ENCODE measurements at places on chromosomes 4 and X.

DNA sequence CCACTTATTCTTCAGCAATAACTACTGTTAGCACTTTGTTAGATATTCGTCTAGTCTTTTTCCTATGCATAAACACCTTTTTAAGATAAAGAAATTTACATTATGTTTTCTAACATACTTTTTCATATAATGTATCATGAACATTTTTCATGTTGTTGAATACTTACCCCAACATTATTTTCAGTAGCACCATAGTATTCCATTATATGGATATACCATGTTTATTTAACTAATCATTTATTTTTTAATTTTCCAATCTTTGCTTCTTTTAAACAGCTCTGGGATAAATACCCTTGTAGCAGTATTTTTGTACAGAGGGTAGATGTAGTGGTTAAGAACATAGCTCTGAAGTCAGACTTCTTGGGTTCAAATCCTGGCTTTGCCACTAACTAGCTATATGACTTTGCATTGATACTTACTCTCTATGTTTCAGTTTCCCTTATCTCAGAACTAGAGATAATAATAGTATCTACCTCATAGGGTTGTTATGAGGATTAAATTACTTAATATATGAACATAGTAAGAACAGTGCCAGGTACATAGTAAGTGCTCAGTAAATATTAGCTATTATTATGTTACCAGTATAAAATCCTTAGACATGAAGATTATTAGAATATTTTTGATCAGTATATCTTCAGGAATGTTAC, 11.3 kb downstream of the EXOC1 start:
- no peak for DNase-seq

GRCh38 chr4:102623622-102624021, 122.5 kb downstream of the NFKB1 start:
- DNase-seq: no peak

DNA sequence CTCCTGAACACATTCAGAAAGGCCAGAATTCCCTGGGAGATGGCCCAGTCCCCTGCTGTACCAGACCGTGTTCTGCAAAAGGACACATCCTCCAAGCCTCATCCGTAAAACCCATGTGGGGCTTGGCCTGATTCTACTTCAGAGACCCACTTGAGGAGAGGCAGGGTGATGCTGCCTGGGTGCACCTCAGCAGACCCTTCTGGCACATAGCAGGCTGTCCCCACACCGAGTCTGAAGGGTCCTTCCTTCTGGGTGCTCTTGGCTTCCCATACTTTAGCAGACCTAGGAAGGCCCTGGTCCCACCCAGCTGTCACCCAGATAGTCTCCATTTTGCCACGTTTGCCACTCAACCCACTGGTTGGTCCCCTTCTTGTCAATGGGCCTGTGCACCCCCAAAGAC, 270.1 kb upstream of the AGTR2 start:
- no peak for DNase-seq

- no peak for DNase-seq
Measured at GRCh38 chr4:124265701-124266100, 446.8 kb downstream of the ANKRD50 start.

DNA sequence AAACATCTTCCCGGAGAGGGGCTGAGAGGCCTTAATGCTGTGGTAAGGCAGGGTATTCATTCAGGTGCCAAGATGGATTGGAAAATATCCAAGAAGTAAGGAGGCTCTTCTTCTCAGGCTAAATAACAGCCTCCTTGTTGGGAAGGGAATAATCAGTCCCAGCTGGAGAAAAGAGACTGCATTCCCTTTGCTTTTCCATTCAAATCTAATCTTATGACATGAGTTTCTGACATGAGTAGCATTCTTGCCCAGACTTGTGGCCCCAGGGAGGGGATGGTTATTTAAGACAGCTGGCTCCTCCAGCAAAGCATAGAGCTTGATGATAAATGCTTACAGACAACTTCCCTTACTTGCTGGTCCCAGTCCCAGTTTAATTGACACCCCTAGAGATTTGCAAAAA, 98.3 kb downstream of the DCLK2 start:
- DNase-seq: no peak

- peak; percentile 64 for DNase-seq
Measured at GRCh38 chr4:680928-681645, 6.7 kb downstream of the MYL5 start.

DNA sequence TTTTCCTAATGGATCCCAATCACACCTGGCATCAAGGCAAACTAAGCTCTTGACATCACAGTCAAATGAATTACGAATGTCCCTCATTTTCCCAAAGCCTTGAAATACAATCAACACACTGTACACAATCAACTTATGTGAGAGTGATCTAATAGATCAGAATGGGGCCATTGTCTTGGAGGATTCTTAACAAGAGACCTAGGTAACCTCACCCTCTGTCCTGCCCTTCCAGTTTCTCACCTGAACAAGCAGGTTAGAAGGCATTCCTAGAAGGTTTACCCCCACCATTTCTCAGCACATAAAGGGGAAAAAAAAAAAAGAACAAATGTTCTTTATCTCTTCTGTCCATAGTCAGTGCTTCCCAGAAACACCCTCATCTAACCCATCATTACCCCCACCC, 6.3 kb downstream of the SLC39A8 start:
- DNase-seq: no peak

DNA sequence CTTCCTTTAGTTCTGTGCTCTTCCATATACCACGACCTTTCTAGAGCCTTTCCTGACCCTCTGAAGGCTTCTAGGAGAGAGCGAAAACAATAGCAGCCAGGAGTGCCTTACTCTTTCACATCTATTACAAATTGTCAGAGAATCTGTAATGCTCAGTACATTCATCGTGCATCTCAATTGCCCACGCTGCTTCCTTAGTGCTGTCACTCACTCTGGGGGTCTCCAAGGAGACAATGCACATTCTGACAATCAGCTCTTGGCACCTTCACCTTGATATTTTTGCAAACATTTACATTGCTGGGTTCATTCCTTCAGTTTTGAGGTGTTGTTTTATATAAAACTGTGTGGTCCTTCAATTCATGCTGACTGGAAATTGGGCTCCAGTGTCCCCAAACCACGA, 110.1 kb upstream of the GPR101 start:
- DNase-seq: no peak

GRCh38 chrX:41176263-41176662, 91.0 kb downstream of the USP9X start:
- no peak for DNase-seq

DNA sequence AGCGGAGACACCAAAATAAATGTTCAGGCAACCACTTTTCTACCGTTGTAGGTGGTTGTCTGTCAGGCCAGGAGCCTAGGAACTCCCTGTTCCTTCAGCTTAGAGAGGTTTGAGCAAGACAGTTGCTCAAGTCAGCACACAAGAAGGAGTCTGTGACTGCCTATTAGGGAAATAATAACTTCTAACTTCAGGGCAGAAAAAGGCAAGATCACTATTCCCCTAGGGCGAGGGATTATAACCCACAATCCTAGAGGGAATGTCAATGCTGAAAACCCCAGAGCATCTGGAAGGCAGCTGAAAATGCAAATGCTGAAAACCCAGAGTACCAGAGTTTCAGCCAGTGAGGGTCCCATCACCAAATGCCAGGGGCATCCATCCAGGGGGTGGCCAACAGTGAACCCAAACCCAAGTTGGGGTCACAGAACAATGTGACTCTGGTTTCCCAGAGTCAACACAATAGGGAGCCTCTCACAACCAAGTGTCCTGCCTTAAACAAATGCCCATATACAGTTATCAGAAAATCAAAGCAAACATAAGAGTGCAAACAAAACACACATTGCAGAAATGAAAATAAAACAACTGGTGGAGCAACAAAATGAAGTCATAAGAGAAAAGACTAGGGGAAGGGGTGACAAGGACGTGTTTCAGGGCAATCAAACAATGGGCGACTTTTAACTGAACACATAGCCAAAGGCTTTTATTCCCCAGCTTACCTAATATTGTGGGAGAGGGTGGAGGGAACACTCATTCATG, 27.6 kb downstream of the MORF4L2 start:
- DNase-seq: no peak

DNA sequence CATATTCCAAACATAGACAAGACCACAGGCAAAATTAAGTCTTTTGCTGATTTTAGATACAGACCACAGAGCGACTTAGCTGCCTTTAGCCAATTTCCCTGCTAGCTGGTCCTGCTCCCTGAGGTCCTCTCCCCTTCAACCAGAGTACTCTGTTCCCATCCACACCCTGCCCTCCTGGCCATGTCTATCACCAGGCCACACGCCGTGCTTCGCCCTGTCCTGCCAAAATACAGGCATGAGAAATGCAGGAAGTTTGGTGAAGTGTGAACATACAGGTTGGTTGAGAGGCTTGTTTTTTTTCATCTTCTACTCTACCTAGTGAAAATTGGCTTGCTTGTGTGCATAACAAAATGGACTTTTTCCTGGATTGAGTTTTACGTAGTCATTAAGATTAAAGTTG, 226.2 kb upstream of the TENM3 start:
- DNase-seq: no peak

DNA sequence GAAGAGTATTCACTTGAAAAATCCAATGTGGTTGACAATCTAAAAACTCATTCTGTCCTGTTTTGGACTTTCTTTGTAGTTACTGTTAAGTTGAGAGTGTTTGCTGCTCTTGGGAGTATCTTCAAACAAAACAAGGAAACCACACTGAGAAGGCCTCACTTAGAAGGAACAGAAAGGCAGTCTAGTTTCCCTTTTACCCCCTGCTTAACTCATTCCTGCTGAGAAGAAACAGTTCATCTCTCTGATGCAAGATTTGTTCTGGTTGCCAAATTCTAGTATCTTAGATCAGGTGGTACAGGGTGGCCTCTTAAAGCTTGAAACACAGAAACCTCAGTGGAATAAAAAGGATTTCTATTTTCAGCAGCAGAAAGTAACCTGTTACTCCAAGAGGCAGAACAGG, 41.4 kb downstream of the GUCY2F start:
- DNase-seq: no peak

DNA sequence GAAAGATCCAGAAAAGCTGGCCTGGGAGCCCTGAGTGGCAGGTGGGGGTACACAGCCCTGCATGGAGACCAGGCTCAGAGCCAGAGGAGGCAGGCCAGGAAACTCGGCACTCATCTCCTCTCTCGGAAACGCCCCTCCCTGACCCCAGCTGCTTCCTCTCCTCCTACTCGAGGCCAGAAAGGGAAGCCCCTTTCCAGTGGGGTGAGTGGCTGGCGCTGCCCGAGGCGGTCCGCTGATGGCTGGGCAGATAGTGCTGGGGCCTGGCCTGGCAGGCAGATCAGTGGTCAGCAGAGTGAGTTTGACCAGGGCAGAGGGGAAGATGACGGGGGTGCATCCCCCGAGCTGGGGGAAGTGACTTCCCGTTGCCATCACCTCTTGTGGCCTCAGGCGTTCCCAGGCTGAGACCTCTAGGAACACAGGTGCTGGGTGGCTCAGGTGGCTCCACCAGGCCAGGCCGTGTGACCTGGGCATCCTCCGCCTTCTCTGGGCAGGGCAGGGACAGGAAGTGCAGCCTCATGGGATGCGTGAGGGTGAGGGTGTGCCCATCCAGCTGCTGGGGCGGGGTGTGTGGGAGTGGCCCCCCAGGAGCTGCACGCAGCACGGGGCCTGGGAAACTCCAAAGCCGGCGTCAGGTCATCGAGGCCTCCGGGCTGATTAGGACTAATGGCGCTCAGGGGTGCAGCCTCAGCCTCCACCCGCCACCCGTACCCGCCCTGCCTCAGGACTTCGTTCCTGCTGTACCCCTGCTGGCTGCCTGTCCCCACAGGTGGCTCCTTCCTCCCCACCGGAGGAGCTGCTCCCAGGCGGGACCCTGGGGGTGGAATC, 5.7 kb downstream of the SH3BP2 start:
- peak; percentile 44 for DNase-seq

GRCh38 chrX:109707319-109707718, 25.7 kb downstream of the ACSL4 start:
- no peak for DNase-seq

DNA sequence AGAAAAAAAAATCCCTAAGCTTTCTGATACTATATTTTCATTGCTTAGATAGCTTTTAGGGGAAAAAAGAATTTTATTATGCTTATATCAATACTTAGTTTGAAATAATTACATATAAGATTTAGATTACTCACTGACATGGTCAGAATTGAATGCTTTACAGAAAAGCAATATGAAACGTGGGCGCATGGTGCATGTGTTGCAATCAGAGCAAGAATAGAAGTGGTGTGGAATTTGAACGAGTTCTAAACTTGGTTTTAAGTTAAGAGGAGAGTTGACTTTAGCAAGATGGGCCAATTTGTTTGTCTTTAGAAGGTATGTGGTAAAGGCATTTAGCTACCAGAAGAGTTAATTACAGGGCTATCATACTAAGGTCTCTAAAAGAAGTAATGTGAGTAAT, 21.4 kb downstream of the OCRL start:
- no peak for DNase-seq

GRCh38 chr4:87419578-87420249, 2.7 kb upstream of the NUDT9 start:
- no peak for DNase-seq

DNA sequence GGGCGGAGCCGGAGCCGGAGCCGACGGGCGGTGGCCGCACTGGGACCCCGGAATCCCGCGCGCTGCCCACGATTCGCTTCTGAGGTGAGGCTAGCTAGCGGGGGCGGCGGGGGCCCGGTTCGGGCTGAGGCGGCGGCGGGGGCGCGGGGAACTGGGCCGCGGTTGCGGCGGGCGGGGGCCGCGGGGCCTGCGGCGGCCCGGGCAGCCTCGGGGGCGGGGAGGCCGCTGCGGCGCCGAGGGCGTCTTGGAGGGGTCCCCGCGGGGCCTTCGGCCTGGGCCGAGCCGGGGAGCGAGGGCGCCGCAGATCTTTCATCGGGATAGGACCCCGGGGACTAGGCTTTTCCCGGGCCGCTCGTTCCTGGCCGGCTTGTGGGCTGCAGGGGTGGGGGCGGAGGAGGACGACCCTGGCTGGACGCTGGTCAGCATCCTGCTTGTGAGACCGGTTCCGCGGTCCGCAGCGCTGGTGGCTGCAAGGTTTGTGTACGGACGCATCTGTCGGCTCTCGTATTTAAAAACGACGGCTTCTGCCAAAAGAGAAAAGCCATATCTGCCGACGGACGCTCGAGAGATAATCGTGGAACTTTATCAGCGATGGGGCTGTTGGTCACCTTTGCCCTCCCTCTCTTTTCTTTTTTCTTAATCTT, 419 bp downstream of the ADD1 start:
- DNase-seq: no peak

DNA sequence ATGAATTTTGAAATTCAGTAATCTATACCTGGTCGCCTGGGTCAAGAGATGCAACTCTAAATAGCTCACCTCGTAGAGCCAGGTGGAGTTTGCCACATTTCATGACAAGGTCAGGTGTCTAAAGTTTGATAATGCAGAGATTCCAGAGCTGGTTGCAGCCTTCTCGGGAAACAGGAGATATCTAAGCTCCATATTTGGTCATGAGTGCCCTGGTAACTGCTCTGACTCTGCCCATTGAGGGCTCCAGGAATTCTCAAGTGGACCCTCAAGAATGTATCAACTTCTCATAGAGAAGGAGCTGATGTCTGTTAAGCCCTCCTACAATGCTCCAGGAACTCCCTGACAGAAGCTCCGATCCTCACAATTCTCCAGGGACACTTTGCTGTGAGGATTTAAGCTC, 33.2 kb upstream of the TSPAN5 start:
- no peak for DNase-seq

DNA sequence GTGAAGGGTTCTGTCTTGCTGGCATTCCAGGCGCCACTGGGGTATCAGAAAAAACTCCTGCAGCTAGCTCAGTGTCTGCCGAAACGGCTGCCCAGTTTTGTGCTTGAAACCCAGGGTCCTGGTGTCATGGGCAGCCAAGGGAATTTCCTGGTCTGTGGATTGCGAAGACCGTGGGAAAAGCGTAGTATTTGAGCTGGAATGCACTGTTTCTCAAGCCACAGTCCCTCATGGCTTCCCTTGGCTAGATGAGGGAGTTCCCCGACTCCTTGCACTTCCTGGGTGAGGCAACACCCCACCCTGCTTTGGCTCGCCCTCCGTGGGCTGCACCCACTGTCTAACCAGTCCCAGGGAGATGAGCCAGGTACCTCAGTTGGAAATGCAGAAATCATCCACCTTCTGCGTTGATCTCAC, 40.1 kb downstream of the NOP14 start:
- DNase-seq: no peak

All from activated CD4-positive, CD25-positive, alpha-beta regulatory T cell treated with anti-CD3 and anti-CD28 coated beads, Interleukin-2, amount 50 U/mL, for 72 hours (primary cell).